ENCODE measurements at places on chromosomes 12 and 14.

GRCh38 chr12:95836185-95836609 is 22.6 kb upstream of the SNRPF start:
- DNase-seq = peak; percentile 84

DNA sequence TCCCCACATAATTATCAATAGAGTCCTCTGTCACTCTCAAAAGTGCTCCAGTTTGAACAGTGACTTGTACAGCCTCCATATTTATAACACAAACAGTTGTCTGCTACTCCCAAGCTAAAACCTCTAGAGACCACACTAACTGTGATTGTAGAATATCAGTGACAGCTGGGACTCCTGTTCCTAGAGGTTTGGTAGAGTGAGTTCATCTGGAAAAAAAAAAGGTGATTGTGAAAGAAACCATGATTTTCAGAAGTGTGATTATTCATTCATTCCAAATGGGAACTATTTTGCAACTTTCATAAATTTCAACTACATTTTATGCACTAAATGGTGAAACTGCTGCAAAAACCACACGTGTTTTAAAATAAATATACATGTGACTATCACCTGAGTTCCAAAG is 128.0 kb upstream of the PLXNC1 start:
- DNase-seq = no peak

DNA sequence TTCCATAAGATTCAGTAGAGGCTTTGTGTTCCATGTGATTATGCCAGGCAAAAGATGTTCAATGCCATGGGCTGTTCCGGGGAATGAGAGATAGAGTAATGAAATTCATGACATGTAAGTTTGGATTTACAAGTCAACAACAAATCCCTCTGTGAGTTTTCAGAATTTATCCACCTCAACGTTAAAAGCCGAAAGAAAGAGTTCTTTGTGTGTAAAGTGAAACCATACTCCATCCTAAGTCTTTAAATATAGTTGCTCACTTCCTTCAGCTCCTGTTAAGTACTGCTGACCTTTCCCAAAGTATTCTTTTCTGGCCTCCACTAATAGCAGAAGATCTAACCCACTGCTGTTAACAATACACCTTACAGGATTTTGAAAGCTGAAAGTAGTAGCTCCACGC is 190.0 kb downstream of the TMX1 start:
- DNase-seq = no peak

DNA sequence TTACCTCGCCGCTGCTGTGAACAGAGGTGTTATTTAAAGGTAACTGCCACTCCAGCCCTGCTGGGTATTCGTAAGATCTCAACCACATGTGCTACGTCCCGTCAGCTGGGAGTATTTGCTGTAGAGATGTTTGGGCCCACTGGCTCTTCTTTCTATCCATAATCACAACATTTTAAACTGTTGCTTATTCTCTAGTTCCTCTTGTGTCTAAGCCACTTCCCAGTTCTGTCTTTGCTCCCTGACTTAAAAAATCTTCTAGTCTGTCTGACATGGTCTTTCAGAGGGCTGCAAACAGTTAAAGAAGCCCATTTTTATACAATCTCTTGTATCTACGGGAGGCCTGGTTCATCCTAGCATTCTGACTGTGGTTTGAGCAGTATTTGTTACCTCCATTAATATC is 33.2 kb upstream of the HELB start:
- no peak for DNase-seq

DNA sequence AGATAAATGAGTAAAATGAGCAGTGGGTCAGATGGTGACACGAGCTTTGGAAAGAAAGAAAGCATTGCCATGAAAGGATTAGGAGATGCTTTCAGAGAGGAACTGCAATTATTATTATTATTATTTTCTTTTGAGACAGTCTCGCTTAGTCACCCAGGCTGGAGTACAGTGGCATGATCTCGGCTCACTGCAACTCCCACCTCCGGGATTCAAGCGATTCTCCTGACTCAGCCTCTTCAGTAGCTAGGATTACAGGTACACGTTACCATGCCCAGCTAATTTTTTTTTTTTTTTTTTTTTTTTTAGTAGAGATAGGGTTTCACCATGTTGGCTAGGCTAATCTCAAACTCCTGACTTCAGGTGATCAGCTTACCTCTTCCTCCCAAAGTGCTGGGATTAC is 77.4 kb downstream of the ST8SIA1 start:
- no peak for DNase-seq

DNA sequence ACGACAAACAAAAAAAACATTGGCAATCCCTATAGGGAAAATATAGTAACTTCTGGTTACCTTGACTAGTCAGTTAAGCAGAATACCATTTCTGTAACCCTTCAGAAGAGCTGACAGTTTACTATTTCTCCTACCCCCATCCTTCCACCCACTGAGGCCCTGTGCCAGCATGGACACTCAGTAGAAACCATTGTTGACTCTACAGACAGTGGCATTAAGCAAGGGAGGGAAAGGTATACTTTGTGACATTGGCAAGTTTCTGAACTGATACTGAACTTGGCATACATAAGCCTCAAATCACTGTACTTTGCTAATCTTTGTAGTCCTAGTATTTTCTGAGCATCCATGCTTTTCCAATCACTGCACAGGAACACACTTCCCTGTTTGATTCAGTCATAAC is 33.4 kb upstream of the VSX2 start:
- no peak for DNase-seq

DNA sequence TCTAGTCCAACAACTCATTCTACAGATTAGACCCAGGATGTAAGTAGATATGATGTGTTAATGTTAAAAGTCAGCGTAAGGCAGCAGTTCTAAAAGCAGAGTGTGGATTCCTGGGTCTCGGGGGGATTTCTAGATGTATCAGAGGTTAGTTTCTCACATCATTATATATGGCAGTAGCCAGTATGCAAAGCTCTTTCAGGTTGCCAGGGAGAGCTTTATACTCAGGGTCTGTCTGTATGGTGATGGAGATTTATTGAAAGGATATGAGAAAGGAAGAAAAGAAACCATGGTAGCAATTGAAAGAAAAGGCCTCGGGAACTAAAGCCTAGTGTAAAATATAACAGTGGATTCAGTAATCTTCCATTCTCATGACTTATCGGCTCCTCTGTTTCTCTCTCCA is 26.2 kb upstream of the PAWR start:
- DNase-seq = no peak

DNA sequence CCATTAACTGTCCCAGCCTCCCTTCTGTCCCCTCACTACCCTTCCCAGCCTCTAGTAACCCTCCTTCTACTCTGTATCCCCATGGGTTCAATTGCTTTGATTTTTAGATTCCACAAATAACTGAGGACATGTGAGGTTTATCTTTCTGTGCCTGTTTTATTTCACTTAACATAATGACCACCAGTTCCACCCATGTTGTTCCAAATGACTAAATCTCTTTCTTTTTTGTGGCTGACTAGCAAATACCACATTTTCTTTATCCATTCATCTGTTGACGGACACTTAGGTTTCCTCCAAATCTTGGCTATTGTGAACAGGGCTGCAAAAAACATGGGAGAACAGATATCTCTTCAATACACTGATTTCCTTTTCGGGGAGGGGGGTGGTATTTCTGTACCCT is 65.7 kb downstream of the PRKD1 start:
- no peak for DNase-seq

DNA sequence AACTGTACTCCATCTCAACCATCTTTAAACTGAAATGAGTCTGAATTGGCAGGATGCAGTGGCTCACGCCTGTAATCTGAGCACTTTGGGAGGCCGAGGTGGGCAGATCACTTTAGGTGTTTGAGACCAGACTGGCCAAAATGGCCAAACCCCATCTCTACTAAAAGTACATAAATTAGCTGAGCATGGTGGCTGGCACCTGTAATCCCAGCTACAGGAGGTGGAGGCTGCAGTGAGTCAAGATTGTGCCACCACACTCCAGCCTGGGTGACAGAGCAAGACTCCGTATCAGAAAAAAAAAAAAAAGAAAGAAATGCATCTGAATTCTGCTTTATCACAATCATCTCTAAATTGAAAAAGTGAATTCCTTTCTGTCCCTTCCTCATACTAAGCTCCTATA is 110.3 kb downstream of the NELL2 start:
- DNase-seq = no peak

DNA sequence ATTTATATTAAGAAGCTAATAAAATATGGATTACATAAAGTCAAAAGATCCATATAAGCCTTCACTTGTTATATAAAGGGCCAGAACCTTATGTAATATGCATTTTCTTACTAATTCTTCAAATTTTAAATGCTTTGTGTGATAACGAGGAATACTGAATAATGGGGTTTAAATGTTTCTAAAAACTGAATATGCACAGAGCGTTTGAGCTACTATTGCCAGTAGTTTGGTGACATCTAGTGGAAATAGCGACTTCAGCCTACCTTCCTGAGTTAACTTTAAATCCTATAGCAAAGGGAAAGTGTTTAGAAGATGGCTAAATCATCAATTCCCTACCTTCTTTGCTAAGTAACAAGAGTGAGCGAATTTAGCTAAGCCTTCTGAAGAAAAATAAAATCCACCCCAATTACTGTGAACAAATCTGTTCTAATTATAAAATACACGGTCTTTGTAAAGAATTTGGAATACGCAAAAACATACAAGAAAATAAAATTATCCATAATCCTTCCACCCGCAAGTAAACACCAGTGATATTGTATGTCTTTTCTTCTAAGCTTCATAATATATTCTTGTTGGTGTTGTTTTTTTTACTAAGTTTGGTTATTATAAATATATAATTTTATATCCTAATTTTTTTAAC is 115.5 kb upstream of the G2E3 start:
- DNase-seq = peak; percentile 67

DNA sequence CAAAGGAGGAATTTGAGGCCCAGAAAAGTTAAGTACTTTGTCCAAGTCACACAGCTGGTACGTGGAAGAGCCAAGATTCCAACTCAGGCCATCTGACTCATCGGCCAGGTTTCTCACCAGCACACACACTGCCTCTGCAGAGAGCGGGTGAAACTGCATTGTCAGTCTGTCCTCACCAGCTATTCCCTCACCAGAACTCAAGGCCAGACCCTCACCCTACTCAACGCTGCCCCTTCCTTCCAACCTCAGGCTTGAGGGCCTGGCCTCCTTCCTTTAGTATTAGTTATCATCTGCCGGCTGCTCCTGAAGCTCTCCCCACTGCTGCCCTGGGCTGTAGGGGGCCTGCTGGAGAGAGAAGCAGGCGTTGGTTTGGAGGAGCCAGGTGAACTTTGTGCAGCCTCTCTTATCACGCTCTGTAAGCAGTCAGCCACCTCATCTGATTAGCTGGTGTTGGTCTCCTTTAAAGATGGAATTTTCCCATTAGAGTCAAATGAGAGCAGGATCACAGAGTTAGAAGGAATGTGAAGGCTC is 16.6 kb upstream of the PLEK2 start:
- no peak for DNase-seq

- no peak for DNase-seq
These were observed 11.9 kb downstream of the NPAS3 start for GRCh38 chr14:32950584-32950983.

DNA sequence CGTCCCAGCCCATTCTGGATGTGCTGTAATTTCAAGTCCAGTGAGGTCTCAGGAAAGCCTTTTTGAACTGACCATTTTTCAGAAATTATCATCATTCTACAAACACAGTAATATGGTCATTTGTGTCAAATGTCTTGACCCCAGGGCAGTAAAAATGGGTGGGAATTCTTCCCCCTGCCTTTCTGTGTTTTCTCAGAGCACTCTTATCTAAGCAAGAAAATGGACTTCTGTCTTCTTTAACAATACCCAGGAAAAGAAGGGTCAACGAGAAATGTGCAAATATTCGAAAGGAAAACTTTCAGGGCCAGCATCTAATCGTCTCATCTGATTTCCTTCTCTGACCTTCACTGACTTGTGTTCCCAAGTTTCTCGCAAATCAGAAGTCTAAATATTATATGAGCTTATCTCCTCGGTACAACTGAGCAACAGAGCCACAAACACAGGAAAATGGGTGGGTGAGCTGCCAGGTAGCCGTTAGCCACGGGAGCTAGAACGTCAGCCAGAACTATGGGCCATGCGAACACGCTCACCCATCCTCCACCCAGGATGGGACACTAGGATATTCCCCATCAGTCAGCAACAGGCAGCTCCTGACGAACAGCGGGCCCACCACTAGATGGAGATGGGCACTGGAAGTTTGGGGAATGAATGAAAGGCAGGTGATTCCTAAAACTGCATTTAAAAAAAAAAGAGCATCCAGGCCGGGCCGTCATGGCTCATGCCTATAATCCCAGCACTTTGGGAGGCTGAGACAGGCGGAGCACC is 57.1 kb downstream of the VWF start:
- DNase-seq = no peak

DNA sequence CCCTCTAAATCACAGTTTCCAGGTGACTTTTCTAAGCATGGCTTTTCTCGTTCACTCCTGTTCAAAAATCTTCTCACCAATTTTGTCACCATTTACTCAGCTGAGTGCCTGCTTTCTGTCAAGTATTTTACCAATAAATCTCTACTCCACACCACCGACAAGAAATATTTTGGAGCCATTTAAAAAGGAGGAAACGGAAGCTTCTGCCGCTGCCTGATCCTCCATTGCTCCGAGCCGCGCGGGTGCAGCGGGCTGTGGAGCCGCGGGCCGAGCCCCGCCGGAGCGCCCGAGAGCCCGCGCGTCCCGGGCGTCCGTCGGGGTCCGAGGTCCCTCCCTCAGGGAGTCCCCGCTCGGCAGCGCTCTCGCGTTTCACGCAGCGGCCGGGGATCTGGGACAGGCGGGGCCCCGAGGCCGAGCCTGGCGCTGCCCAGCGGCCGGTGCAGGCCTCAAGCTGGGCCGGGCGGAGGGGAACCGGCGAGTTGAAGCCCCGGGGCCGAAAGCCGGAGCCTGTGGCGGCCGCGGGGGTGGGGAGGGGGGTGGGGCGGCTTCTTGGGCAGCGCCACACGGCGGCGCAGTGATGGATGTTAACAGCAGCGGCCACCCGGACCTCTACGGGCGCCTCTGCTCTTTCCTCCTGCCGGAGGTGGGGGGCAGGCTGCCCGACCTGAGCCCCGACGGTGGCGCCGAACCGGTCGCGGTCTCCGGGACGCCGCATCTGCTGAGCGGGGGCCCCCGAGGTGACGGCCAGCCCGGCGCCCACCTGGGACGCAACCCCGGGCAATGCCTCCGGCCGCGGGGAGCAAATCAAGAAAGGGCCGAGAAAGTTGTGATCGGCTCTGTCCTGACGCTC is 1.1 kb upstream of the HEBP1 start:
- peak; percentile 64 for DNase-seq

DNA sequence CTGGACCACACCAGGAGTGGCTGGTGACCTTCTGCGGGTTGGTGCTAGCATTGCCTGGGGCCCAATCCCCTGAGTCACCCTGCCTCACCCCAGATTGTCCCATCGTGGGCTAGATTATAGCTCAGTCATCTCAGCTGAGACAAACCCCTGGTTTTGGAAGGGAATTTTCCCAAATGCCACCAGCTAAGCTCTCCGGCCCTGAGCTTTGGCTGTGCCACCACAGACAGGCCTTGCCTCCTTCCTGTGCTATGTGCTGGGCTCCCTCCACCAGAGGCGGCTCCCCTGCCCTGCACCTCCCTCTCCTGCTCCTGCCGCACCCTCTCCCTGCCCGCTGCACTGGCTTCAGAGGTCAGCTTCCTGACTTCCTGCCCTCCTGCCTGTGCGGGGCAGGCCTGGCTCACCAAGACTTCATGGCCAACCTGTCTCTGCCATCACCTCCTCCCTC is 196.3 kb downstream of the TSPAN9 start:
- DNase-seq = no peak

Measured in DMS79 treated with DMSO at 0.1 percent for 48 hours (cell line).